ENCODE measurements at places on chromosomes 12 and 14. TPM values are rescaled to one million over a fixed set of nuclear protein-coding genes. Genes with fewer than 3 reads are reported as not detected.

CLMN gene
- 32.2 TPM for total RNA-seq

GRCh38 chr12:67517181-67517887 lies 131.2 kb upstream of the DYRK2 start:
- H3K27ac ChIP-seq: no peak overlapping the region
- peaks cover 18% of the 10 kb centered on the region for H3K4me1 ChIP-seq
- H3K27me3 ChIP-seq: no peaks in the 10 kb centered on the region
- DNase-seq: peak; percentile 33
- no peak overlapping the region for H3K4me3 ChIP-seq

ETFBKMT gene
- 7.9 TPM for total RNA-seq

GRCh38 chr12:47218191-47218654 lies 138.5 kb upstream of the AMIGO2 start:
- H3K36me3 ChIP-seq: no peaks in the 10 kb centered on the region
- no peaks in the 10 kb centered on the region for H3K27me3 ChIP-seq
- no peak overlapping the region for H3K4me3 ChIP-seq
- no peak overlapping the region for H3K27ac ChIP-seq
- H3K4me1 ChIP-seq: no peaks in the 10 kb centered on the region
- no peak for DNase-seq

- peaks cover 43% of the 10 kb centered on the region for H3K36me3 ChIP-seq
- DNase-seq: no peak
- H3K4me1 ChIP-seq: peaks cover 5% of the 10 kb centered on the region
- H3K4me3 ChIP-seq: no peak overlapping the region
These were observed 29.0 kb upstream of the C12orf50 start for GRCh38 chr12:88057994-88058718.
